ENCODE measurements at places on chromosomes 11 and 22.

GRCh38 chr11:119087747-119088241 is 3.1 kb downstream of the HMBS start:
- no peak for DNase-seq

DNA sequence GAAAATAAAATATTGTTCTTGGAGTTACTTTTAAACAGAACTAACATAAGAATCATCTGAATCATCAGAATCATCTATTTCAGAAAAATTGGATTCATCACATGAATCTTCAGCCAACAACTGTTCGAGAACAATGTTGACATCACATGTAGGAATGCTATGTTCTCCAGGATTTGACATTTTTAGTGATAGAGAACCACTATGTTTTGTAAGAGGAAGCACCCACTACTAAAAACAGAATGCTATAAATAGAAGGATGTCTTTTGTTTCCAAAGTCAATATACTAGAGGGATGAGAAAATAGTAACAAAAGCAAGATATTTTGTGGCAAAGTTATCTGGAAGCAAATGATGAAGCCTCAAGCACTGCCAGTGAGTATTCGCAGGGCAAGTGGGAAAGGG is 263.4 kb upstream of the DDI1 start:
- no peak for DNase-seq

DNA sequence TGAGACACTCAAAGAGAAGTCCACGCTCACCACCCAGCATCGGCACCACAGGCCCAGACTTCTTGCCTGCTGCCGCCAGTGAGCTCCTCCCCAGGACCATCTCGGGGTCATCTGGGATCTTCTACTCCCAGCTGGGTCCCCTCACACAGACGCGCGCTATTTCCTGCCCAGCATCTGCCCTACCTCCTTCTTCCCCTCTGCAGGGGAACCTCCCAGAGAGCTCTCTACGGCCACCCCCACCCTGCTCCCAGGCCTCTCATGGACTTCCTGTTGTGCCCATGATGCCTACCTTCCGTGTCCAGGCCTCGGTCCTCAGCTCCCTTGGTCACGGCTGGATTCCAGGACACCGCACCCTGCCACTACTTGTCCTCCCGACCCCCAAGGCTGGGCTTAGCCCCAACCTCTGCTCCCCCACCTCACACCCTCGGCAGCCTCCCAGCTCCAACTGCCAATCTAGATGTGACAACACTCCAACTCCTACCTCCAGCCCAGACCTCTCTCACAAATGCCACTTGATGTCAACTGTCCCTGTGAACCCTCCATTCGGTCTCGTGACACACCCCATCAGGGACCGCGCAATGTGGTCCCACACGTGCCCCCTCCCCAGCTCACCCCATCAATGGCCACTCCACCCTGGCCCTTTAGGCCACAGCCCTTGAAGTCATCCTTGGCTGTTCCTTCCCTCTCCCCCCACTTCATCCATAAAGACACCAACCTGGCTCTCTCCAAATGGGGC is 45.3 kb downstream of the SGSM3 start:
- no peak for DNase-seq

DNA sequence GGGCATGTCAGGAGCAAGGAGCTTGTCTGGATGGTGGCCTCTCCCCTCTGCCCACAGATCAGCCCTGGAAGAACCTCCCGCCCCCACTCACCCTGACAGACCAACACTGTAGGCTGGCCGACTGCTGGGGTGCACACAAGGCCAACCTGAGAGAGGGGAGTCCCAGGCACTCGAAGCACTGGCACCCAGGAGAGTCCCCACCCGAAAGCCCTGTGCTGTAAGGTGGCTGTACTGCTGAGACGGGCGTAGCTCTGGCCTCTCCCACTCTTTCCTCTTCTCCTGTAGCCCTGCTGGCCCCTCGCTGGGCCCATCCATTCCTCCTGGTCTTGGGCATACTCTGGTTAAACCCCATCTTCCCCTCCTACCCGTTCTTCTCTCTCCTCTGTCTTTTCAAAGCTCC is 39.7 kb downstream of the MYO7A start:
- no peak for DNase-seq

GRCh38 chr11:7611411-7611810 is 61.9 kb downstream of the CYB5R2 start:
- DNase-seq, result no peak

DNA sequence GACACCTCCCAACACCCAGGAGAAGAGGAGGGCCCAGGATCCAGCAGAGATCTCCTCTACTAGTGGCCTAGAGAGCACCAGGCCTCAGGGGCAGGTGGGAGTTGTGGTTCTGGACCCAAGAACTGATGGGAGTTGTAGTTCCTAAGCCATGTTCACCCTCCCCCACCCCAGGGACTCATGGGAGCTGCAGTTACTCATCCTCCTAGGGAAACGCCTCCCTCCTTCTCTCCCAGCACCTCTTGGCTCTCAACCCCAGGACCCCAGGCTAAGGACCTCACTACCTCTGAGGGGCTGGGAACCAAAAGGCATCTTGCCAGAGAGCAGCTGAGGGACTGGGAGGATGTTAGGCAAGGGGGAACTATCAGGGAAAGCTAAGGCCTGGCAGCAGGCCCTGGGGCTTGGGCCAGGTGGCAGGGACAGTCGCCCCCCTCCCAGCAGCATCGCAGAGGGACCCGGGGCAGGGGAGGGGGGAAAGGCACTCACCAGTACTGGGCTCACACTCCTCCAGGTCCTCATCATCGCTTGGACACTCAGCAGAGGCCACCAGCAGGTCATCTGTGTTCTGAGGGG is 28.9 kb downstream of the SLC22A12 start:
- DNase-seq, result no peak

DNA sequence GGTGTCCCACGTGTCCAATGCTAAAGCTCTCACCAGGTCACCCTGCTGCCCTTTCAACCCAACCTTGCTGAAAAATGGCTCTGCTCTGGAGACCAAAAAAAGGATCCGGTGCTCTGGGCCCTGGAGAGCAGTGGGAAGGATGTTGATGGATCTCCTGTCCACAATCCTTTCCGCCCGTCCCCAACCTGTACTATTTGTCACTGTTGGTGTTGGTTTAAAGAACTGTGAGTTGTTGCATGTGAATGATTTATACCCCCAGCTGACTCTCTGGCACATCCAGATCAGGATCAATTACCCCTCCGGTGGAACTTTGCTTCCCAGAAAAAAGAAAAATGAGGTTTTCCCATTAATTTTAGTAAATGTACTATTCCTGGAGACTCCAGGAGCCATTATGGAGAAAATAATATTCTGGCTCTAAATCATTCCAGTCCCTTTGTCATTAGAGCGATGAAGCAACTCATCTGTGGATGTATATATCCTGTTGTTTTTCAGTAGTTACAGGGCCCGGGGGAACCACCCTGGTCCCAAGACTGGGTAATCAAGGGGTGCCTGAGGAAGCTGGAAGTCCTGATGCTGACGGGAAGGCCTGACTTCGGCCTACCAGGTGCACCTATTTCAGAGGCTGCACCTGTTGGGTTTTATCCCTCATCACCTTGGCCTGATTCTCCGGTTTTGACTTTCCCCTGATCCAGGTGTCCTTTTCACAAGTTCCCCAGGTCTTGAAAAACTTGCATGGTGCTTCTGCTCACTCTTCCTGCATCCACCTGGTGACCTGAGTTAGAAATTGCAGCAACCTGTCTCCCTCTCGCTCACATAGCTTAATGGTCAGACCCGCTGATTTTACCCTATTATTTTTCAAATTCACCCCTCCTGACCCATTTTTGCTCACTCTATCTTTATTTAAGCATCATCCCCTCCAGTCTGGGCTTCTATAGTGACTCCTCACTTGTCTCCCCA is 209.2 kb upstream of the SEZ6L start:
- no peak for DNase-seq

DNA sequence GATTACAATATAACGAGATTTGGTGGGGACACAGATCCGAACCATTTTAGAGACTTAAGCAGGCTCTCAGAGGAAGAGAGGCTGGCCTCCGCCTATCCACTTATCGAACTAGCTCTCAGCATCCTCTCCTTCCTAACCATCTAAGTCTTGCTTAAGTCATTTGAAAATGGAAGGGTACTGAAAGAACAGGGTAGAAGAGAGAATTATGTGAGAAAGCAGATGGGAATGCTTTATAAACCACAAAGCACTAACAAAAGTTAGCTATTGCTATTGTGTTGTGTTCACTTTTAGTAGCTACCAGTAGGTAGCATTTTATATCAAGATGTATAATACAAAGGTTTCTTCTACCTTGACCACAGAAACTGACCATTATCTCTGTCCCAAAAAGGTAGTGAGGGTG is 153.4 kb upstream of the CADM1 start:
- no peak for DNase-seq

- no peak for DNase-seq
Observed at GRCh38 chr11:44036811-44037657, 10.7 kb upstream of the ACCSL start.

DNA sequence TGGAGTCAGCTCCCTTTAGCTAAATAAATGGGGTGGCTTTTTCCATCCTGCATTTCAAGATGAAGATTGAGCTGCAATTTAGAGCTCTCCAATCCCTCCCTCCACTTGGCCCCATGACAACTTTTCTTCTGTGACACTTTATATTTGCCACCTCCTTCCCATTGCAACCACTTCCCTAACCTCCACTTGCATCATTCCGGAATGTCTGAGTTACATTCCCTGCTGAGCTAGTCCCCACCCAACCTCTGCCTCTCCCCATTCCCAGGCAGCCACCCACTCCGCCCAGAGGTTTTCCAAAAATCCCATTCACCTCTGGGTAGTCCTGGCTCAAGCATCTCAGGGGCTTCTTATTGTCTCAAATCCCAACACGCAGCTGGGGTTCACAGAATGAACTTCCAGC is 24.7 kb downstream of the PC start:
- DNase-seq, result no peak

DNA sequence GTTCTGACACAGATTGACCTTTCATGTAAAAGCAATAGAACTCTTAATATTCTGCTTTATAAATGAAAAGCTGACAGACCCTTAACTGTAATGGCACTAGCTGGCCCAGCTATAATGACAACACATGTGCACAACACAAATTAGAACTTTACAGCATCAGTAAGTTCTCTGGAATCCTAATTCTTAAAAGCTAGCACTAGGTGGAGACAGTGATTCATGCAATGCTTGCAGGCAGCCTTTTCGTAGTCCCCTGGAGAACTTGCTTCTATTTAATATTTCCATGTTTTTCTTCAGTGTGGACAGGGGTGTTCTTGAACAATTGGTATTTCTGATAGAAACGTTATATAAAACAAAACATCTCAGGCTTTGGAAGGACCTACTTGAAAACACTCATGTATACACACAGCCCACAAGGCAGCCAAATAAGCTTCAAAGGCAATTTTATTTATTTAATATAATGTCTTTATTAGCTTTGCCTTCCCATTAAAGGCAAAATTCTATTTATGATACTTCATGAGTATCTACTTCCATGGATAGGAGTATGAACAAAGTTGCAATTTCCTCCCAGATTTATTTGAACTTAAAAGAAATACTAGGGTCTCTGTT is 374.3 kb upstream of the MPPED2 start:
- DNase-seq, result no peak

DNA sequence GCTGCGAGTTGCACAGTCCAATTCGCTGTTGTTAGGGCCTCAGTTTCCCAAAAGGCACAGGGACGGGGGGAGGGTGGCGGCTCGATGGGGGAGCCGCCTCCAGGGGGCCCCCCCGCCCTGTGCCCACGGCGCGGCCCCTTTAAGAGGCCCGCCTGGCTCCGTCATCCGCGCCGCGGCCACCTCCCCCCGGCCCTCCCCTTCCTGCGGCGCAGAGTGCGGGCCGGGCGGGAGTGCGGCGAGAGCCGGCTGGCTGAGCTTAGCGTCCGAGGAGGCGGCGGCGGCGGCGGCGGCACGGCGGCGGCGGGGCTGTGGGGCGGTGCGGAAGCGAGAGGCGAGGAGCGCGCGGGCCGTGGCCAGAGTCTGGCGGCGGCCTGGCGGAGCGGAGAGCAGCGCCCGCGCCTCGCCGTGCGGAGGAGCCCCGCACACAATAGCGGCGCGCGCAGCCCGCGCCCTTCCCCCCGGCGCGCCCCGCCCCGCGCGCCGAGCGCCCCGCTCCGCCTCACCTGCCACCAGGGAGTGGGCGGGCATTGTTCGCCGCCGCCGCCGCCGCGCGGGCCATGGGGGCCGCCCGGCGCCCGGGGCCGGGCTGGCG is at the start of gene BCR:
Gene BCR (plus strand): TSS at position 209 of the 592 bp plus-strand sequence. CDS start 452 bp downstream, outside the sequence.
- DNase-seq, result no peak

GRCh38 chr11:117045956-117046355 is 52.3 kb downstream of the SIK3 start:
- no peak for DNase-seq

DNA sequence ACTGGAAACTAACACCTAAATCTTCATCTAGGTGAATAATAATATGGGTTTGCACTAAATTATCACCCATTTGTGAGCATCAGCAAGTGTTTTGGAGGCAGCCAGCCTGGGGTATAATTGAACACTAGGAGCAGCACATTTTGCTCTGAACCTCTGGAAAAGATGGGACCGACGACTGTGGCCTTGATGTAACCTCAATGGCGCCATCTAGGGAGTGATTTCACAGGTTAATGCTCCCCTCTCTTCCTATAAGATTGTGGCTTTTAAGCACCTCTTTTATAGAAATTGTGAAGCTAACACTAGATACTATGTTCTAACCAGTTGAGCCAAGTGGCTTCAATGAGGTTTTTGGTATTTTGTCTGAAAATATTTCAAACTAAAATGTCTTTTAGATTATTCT is 203.7 kb downstream of the NELL1 start:
- DNase-seq, result no peak

- DNase-seq, result no peak
Observed at GRCh38 chr22:45493286-45493771, 9.4 kb upstream of the FBLN1 start.

DNA sequence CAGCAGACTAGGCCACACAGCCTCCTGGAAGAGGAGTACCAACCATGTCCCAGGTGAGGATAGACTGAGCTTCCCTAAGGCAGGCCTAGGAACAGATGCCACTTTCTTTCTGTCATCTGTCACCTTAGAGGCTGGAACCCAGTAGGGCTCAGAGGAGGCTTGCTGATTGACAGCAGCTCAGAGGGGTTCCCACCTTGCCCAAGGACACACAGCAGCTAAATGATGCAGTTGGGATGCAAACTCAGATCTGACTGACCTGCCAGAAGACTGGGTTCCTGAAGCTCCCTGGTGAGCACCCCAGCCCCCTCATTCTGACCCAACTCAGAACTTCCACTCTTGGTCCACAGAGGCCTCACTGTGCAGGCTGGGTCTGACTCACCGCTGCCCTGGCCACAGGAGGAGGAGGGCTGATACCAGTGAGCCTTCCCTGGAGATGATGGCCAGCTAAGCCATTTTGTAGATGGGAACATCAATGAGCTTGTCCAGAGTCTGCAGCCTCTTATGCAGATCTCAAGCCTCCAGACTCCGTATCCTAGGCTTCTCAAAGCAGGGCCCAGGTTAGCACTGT is 14.0 kb downstream of the CAPN5 start:
- DNase-seq, result no peak

DNA sequence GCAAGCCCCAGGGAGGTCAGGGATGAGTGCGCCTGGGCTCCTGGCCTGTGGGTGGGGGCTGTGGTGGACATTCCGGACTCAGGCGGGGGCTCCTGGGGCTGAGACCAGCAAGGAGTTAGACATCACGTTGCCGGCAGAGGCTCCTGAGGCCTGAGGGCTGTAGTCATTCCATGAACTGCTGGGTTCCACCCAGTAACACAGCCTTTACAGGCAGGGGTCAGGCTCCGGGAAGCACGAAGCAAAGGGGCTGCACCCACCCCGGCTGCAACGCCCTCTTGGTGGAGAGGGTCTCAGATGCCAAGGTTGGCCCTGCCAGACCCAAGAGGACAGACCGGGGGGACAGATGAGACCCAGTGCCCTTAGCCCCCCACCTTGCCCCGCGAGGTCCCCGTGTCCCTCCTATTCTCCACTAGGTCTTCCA is 9.0 kb downstream of the TNNT3 start:
- no peak for DNase-seq

- DNase-seq, result no peak
Observed at GRCh38 chr11:78295347-78295746, 106.6 kb downstream of the USP35 start.

Data from stimulated activated CD8-positive, alpha-beta memory T cell treated with anti-CD3 and anti-CD28 coated beads, Interleukin-4, amount 100 ng/mL, for 1 hour (primary cell).